Tibial nerve (tissue), 4 donors: ENCODE measurements at places on chromosomes 5 and 9. TPM values are rescaled to one million over a fixed set of nuclear protein-coding genes. Genes with fewer than 3 reads are reported as not detected.

- no peak for DNase-seq
Observed at GRCh38 chr9:70318002-70318401, 59.2 kb downstream of the SMC5 start.

GRCh38 chr9:38144421-38144820, 75.4 kb upstream of the SHB start:
- DNase-seq = no peak

DNA sequence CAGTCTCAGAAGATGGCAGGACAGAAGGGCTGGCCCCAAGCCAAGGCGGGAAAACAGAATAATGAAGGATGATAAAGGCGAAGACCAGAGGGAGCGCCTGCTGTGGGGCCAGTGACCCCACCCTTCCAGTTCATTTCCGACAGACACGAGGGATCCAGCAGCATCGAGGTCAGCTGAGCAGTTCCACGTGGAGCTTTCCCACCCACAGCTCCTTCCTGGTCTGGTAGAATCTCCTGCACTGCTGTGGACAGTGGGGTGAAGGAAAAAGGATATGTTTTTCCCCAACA, 265.9 kb upstream of the VLDLR start:
- DNase-seq = no peak

GRCh38 chr5:171857489-171857876, 71.9 kb downstream of the SMIM23 start:
- no peak for DNase-seq

DNA sequence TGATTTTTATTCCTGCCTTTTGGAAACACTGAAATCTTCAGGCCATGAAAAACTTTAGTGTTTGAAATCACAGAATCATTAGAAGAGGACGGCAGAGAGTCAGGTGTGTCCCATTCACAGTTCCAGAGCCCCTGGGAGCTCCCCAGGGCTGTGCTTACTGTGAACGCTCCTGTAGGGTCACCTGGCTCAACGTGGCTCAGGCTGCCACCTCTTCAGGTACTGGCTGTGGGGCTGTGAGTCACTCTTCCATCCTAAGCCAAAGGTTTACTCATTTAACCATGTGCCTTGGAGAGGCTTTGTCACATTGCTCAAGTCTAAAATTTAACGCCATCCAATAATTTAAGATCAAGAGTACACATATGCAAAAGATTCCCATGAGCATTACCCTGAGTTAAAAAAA, 50.2 kb upstream of the FSTL4 start:
- DNase-seq = no peak

DNA sequence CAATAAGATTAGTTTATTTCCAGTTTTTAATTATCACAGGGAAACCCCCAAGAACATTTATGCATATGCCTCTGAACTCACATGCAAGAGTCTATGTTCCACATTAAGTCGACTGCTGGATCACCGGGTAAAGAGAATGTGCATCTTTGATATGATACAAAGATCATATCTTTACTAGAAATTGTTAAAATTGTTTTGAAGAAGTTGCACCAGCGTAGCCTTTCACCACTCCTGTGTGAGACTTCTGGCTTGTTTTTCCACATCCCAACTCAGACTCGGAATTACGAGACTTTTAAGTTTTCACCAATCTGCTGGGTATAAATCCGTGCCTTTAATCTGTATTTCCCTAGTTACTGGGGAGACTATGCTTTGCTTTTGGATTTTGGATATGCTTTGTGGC, 113.2 kb downstream of the CEMIP2 start:
- DNase-seq = no peak

- DNase-seq = no peak
Observed at GRCh38 chr9:30198463-30199309, 2185.8 kb upstream of the ACO1 start.

GRCh38 chr5:87729781-87730180, 317.1 kb upstream of the CCNH start:
- no peak for DNase-seq

DNA sequence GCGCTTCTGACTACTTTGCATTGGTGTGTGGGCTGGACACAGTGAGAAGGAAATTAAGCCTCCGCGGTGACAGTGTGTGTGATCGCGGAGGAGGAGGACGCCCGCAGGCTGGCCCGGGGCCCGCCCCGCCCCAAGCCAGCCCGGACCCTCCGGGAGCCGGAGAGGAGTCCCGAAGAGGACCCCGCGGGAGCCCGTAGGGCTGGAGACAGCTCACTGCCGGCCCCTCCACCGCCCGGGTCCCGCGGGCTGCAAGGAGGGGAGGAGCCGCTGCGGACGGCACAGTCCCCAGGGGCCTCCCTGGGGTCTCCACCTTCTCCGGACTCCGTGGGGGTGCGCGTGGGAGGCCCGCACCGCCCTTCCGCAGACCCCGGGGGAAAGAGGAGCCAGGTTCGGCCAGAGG, 146.4 kb upstream of the ERCC6L2 start:
- no peak for DNase-seq

Gene SLCO6A1
- not detected for total RNA-seq

- DNase-seq = no peak
Observed at GRCh38 chr9:27558307-27558706, 15.0 kb downstream of the C9orf72 start.

GRCh38 chr9:21615018-21615417, 132.9 kb upstream of the IFNE start:
- DNase-seq = no peak

GRCh38 chr5:151155775-151156506, 1.6 kb downstream of the ANXA6 start:
- DNase-seq = no peak

Gene FAM200C
- 12.5 TPM for total RNA-seq

DNA sequence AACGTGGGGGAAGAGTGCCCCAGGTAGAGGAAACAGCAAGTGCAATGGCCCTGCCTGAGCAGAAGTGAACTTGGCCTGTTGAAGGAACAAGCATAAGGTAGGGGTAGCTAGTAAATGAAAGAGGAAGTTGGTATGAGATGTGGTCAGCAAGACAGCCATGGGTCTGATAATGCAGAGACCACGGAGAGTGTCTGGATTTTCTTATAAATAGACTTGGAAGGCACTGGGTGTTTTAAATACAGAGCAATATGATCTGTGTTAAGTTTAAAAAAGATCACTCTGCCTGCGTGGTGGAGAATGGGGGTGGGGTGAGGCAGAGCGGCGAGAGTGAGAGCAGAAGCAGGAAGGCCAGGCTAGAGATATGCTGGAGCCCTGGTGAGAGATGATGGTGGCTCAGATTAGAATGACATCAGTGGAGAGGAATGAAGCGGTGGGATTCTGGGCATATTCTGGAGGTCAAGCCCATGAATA, 4.2 kb downstream of the ADAM19 start:
- DNase-seq = no peak

GRCh38 chr5:636951-637350, 24.8 kb downstream of the CEP72 start:
- no peak for DNase-seq

DNA sequence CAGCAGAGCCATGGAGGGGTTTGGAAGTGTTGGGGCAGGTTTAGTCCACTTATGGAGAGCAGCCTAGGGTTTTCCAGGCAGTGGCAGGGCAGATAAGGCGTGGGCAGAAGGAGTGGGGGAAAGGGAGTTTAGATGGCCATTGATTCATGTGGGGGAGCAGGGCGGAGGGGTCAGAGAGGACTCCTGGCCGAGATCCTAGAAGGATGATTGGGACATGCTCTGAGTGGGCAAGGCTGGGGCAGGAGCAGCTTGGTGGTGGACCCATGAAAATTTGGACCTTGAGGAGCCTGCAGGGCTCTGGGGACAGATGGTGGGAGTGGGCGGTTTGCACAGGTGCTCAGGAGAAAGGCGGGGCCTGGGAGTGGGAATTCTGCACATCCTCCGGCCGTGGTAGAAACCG, 18.1 kb upstream of the TOR2A start:
- DNase-seq = no peak

DNA sequence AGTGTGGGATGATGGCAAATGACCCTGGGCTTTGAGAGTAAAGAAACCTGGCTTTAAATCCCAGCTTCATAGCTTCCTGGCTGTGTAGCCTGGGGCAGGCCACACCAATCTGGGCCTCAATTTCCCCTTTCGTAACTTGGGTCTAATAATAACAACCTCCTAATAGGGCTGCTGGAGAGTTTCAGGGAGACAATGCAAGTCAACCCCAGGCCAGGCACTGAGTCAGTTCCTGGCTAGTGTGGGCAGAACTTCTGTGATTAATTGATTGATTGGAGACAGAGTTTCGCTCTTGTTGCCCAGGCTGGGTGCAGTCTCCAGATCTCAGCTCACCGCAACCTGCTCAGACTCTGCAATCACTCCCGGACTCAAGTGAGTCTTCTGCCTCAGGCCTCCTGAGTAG, 3.3 kb upstream of the SH2D3C start:
- DNase-seq = no peak

Gene SMIM27
- total RNA-seq = 6.7 TPM

- DNase-seq = no peak
Observed at GRCh38 chr9:106314476-106314875, 548.5 kb upstream of the ZNF462 start.

DNA sequence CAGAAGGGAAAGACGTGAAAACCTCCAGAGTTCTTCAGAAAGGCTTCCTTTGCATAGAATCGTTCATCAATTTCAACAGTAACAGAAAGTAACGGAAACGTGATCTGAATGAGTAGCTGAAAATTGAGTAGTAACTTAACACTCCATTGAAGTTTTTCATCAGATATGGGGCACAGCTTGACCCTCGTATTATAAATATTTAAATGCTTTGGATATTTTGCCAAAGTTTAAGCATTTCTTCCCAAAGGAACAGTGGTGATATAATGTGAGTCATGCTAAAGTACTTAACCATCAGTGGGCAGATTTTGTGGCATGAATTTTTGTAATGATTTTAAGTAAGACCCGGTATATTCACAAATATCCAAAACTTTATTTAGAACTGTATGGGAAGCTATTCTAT, 67.4 kb upstream of the ADAMTS19 start:
- DNase-seq = no peak

- no peak for DNase-seq
Observed at GRCh38 chr9:123262338-123262737, 6.0 kb downstream of the STRBP start.

GRCh38 chr5:73451224-73452130, 2.9 kb upstream of the FOXD1 start:
- DNase-seq = peak; percentile 65

DNA sequence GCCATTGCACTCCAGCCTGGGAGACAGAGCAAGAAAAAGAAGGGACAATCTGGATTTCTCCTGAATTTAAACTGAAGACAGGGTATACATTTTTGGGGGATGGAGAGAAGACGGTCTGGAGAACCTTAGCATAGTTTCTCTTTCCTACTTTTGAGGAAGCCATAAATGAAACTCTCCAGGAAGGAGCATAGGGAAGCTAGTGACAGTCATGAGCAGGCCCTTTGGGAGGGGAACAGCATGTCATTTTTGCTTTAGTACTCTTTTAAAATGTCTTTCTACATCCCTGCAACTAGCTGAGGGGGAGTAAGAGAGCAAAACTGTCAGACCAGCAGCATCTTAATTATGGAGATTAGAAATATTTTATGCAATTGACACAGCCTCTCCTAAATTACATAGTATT, 8.2 kb upstream of the SLC44A1 start:
- no peak for DNase-seq

Gene TMEM215
- total RNA-seq = 18.6 TPM

GRCh38 chr5:174511714-174512253, 212.6 kb upstream of the MSX2 start:
- DNase-seq = no peak

Gene MARCOL
- not detected for total RNA-seq

Gene FOXD4L4
- 0.60 TPM for total RNA-seq

Gene SLC25A48
- total RNA-seq = 69.0 TPM

GRCh38 chr9:117707561-117707960, 3.4 kb downstream of the TLR4 start:
- no peak for DNase-seq

Gene SLC6A7
- total RNA-seq = not detected

DNA sequence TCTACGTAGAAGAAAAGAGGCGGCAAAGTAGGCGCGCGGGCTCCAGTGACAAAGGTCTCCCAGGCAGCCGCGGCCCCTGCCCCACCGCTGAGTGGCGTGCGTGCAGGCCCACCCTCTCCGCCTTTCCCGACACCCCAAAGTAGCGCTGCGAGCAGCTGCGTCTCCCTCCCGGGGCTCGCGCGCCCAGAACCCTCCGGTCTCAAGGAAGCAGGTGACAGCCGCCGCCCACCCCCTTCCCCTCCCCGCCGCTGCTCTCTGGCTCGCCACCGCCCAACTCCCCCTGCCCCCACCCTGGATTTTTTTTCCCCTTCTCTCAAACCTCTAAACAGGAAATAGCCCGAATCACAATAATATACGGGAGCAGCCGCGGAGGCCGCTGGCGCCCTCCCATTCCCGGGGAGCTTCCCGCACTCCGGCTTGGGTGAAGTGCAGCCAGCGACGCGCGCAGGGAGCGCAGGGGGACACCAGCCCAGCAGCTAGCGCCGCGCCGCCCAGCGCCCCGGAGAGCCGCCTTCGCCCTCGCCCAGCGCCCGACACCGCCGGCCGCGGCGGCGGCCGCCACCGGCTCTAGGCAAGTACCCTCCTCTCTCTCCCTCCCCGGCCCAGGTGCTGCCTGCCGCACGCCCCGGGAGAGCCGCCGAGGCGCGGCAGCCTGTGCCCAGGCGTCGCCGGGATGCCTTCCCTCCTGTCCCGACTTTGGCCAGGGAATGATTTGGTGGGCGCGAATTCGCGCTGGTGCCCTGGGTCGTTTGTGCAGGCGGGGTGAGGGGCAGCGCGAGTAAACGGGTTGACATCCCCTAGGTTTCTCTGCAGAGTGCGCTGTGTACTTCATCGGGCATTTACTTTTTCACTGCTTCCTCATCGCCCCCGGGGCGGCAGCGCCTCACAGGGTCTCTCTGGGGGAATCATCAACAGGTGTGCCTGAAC, 52.7 kb upstream of the TJP2 start:
- no peak for DNase-seq

Gene C1QTNF3
- 5.4 TPM for total RNA-seq

- no peak for DNase-seq
Observed at GRCh38 chr9:77495834-77496671, 152.1 kb downstream of the GNA14 start.

GRCh38 chr5:174636094-174636493, 88.3 kb upstream of the MSX2 start:
- no peak for DNase-seq

Gene BARHL1
- not detected for total RNA-seq

DNA sequence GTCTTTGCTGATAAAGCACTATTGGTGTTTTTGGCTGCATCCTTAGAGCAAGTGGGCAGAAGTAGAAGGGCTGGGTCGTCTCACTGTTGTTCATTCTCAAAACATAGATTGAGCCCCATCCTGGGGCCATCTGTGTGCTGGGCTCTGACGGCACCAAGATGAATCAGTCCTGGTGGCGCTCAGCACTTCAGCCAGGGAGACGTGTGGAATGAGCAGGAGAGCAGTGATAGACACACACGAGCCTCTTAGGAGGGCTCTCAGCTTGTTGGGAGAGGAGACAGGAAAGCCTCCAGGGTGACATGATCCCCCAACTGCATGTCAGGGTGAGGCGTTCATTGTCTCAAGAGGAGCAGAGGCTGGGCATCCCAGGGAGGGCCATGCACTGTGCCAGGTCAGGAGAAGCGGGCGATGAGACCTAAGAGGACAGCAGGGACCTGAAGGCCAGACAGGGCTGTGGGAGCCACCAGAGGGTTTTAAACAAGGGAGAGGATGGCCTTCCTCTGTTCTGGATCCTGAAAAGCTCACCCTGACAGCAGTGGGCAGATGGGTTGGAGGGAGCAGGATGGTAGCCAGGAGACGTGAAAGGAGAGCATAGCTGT, 115.8 kb downstream of the DAB2IP start:
- no peak for DNase-seq

GRCh38 chr9:105117234-105117633, 127.2 kb upstream of the SLC44A1 start:
- DNase-seq = no peak

Gene SLC1A1
- 4.0 TPM for total RNA-seq
